ENCODE measurements at places on chromosomes 5 and 9.
A peak's percentile ranks its signal among the peaks of the same experiment; 100 is the strongest.

DNA sequence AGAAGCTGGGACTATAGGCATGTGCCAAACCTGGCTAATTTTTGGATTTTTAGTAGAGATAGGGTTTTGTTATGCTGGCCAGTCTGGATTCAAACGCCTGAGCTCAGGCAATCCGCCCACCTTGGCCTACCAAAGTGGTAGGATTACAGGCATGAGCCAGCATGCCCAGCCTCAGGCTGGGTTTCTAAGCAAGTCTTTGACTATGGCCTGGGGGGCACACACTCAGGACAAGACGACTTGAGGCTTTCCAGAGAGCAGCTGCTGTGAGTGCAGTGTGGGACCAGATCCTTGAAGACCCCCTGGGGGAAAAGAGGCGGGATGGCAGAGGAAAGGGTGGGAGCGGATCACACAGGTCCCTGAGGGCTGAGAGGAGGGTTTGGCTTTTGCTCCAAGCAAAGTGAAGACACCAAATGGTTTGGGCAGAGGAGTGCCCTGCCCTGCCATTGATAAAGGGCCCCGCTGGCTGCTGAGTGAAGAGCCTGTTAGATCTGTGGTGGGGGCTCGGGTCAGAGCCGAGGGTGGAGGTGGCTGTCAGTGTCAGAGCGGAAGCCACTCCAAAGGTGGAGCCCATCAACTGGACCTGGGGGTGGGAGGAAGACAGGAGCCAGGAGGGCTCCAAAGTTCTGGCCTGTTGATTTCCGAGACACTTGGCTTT is 46.8 kb upstream of the FUBP3 start:
- DNase-seq, result no peak

- no peak for DNase-seq
Observed at GRCh38 chr5:109921735-109922380, 232.1 kb downstream of the MAN2A1 start.

DNA sequence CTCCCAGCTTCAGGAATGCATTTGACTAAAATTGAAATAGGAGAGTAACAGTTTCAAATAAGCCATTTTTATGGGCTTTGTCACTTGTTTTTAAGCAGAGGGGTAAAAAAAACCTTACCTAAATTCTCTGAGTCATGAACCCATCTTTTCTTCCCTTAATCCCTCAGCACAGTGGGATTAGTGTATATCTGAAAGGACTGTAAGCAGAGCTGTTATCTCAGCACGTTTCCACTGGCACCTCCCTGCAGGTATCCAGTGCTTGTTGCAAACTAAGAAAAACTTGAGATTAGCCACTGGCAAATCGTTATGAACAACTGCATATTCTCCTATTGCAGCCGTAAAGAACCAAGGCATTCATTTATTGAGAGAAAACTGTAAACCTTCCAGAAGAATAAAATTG is 872.7 kb downstream of the EFNA5 start:
- DNase-seq, result no peak

- no peak for DNase-seq
Observed at GRCh38 chr5:161513942-161514341, 32.6 kb downstream of the GABRB2 start.

DNA sequence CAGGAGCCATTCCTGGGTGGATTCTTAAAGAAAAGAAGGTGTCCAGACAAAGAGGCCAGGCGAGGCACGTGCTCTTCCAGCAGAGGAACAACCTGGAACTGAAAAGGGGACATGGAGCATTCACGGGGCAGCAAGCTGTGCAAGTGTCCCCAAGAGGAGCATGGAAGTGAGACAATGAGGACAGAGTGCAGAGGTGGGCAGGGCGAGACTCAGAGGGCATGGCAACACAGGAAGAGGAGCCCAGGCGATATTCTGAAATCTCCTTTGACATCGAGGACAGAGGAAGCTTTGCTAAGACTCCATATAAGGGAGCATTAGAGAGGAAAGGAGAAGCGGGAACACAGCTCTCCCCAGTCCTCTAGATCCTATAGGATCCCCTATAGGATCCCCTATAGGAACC is 29.4 kb upstream of the SPATA31E1 start:
- no peak for DNase-seq

GRCh38 chr5:176400382-176401156 is 12.0 kb downstream of the HIGD2A start:
- DNase-seq, result no peak

DNA sequence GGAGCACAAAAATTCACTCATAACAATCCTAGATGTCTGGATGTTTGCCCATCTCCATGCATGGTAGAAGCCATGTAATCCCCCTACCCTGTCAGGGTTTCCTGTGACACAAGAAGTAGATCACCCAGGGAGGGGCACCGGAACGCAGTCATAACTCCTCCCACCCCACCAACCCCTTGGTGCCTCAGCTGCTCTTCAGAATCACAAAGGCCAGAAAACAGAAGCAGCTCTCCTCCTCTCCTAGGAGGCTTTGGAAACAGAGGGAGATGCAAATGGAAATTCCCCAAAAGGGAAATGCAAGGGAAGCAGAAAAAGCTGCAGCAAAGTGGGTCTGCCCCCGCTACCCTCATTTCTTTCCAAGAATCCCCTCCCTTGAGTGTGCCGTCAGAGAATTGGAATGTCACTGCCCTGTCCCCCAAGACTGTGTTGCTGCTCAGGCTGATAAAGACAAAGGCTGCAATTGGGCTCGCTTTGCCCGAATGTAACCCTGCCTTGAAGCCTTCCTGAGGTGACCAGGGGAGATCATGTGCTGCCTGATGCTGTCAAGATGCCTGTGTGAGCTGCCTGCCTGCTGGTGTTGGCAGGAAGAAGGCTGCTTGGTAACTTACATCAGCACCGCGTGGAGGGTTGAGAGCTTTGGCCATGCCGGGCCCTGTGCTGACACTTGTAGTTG is 65.5 kb upstream of the ABCA1 start:
- DNase-seq, result peak; percentile 71

DNA sequence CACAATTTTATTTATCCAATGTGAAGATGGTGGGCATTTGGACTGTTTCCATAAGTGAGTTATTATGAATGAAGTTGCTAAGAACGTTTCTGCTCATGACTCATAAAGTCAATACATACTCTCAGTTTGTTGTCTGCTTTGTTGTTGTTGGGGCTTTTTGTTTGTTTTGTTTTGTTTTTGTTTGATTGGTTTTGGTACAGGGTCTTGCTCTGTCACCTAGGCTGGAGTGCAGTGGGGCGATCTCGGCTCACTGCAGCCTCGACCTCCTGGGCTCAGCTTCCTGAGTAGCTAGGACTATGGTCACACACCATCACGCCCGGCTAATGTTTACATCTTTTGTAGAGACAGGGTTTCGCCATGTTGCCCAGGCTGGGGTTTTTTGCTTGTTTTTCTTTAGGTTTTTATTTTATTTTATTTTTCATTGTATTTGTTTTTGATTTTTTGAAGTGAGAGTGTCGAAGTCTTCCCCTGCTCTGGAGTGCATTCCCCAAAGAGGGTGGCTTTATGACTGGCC is 18.0 kb downstream of the TRIM7 start:
- DNase-seq, result no peak

DNA sequence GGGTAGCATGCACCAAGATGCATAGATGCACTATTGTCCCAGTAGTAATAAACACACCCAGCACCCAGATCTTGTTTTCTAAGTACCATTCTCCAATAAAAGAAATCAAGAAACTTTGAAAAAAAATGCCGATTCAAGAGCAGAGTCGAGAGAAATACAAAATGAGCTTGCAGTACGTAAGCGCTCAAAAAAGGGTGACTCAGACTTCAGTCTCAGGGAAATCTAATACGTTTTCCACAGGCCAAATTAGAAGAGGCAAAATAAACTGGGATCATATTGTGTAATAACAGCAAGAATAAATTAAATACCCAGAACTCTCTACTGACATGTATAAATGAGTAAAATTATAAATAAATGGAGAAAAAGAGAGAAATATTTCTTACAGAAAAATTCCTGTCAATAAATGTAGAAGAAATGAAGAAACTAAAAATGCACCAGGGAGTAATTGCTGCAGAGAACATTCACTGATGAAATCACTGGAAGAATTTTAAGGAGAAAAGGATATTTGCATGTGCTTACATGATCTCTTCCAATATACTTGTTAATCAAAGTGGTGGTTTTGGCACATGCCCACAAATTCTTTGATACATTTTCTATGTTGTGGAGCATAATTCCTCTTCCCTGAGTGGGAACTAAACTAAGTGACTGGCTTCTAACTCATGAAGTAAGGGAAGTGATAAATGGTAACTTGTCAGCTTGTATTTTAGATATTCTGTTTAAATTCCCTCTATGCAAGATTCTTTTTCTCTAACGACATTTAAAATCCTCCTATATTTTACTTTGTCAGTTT is 567.6 kb upstream of the ADAMTS16 start:
- DNase-seq, result no peak

DNA sequence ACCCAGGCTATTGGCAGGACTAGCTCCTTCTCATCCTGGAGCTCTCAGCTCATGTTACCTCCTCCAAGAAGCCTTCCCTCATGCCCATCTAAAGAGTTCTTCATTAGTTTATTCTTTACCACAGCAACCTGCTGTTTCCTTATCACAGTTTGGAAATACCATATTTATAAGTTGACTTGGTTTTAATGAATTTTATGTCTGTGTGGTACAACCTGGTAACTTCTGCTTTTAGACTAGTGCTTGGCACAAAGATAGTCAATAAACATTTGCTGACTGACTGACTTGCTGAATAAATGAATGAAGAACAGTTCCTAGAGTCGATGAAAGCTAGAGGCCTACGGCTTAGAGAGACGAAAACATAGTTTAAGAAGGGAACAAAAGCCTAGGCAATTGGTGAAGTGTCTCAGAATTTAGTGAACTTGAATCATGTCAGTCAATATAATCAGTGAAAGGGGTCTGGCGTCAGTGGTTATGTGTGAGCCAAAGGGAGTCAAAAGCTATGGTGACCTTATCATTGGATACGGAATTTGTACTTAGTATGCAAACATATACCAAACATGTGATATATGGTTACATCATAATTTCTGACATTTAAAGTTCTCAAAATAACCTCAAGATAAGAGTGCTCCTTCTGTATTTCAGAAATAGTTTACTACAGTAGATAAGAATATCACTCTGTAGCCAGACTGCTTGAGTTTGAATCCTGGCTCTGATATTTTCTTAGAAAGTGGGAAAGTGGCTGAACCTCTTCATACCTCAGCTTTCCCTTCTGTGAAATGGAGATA is 239.5 kb downstream of the MCTP1 start:
- DNase-seq, result no peak

GRCh38 chr5:115873392-115873791 is 31.7 kb downstream of the AP3S1 start:
- DNase-seq, result peak; percentile 55

DNA sequence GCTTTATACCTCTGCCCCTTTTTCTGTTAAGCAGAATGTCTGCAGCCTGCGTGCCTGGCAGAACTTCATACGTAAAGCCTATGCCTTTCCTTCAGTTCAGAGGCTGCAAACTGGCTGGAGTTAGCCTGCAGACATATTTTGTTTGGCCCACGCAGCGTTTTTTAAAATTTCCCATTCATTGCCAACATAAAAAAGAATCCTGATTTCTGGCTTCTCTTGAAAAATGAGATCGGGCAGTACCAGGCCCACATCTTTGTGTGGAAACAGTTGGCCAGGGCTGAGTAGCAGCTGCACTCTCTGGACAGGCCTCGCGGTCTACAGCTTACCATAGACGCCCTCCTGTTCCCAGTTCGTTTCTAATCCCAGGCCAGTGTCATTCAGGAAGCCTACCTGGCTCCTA is 104.4 kb downstream of the SMARCA2 start:
- DNase-seq, result no peak

DNA sequence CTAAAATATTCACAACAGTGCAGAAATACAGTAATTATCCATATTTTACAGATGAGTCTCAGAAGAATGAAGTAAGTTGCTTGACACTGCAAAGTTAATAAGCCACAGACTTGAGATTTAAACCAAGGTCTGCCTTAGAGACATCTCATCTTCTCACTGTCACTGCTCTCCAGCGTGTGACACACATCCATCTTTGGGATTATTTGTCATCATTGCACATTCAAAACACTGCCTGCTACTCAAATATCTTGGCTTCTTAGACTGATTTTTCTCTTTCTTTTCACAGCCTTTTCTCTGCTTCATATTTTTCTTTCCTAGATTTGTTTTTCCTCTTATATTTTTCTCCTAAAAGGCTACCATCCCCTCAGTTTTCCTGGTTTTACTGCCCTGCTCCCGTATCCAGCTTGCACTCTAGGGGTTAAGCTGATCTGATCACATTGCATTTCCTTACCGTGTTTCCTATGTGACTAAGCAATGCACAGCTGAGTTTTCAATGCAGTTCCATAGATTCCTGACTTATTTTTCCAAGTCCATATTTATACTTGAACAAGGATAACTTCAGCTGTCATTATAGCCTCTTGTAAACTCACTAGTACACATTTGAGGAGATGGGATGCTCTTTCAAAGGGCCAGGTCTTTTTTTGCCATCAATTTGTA is 353.0 kb downstream of the PLK2 start:
- no peak for DNase-seq

DNA sequence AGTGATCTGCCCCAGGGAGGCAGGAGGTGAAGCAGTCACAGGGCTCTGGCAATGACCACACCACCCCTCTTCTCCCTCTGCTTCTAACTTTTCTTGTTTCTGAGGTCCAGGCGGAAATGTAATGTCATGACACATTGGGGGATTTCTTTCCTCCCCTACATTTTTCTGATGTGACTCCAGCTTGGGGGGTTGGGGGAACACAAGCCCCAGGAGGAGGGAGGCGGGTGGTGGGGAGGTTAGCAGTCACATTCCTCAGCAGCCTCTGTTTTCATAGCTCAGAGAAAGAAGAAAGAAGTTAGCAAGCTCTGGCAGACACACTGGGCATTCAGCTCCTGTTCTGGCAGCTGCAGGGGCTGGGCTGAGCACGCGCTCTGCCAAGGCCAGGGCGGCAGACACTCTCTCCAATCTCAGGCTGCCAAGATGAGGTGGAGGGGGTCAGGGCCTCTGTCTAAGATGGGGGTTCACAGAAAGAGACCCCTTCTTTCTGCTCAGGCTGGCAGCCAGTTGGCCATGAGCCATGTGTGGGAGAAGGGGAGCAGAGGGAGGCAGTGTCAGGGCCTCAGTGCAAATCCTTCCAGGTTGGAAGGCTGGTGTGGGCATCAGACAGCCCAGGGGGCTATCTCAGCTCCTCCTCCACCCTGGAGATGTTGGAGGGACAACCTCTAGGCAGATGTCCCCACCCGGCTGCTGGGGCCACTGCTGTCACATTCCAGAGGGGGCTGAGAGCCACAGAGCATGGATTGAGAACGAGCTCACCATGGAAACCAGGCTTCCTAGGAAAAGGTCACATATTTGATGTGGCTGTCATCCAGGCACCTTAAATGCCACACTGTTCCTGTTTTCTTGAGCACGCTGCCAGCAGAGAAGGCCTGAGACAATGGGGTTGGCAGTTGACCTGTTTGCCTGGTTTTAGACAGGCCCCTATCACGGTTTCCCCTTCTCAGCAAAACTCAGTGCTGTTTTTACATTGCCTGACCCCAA is 20.1 kb upstream of the PFDN1 start:
- peak; percentile 96 for DNase-seq

- DNase-seq, result peak; percentile 29
Observed at GRCh38 chr9:16361118-16361517, 509.4 kb downstream of the BNC2 start.

- DNase-seq, result no peak
Observed at GRCh38 chr5:11903614-11904264, 507 bp downstream of the CTNND2 start.

DNA sequence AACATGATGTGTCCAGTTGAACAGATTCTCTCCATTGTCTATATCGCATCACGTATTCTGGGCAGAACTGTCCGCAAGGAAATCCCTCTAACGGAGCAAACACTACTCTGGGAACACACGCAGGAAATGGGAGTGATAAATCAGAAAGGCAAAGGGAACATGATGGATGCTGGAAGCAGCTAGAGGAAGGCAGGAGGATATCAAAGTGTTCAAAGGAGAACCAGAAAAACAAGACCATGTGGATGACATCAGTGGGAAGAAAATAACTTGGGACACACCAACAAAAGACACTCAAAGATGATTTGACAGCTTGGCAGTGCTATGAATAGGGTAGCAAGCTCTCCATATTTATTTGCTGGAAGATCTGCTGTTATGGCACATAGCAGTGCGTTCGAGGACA is 142.9 kb downstream of the PLK2 start:
- DNase-seq, result no peak

All from HFFc6 (cell line).